Left cardiac atrium (tissue), 4 donors: ENCODE measurements at places on chromosomes 7 and 10. TPM values are rescaled to one million over a fixed set of nuclear protein-coding genes. Genes with fewer than 3 reads are reported as not detected.

DNA sequence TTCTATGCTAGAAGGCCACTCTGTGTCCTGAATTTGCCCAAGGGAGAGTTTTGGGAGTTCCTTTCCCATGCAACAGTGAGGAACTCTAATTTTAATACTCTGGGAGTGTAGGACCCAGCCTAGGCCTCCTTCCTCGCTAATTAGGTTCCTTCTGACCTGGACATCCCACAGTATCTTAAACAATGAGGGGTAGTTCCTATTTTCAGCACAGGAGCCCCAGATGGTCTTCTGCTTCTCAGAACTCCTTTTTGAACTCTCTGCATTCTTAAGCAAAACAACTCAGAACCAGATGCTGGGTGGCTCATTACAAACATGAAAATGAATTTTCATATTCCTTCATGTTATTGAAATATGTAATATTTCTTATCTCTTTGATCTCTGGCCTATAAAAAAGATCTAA lies 116.9 kb downstream of the LRMDA start:
- no peak for DNase-seq

DNA sequence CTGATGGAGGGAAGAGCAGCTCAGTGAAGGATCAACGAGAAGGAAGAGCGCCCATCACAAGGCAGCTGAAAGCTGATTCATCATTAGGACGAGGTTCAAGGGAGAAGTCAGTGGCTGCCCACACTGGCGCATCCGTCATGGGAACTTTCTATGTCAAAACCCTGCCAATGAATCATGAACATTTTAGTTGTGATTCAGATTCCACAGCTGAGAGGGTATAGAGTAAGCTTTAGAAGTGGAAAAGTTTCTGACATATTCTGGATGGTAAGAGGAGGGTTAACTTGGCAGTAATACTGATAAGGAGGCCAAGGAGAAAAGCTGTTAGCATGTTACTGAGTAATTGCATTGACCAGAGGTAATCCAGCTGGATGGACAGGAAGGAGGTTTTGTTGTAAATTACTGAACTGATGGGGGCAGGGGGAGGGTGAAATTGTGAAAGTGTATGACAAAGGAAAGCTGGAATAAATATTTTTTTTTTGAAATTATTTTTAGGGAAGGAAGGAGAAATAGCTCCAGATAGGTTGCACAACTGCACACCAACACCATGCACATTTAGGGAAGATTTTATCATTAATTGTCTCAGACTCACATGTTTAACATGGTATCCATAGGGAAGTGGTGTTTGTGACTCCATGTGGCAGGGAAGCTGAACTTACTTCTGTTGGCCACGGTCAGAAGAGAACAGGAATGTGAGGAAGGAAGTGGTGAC lies 78.3 kb upstream of the NRP1 start:
- peak; percentile 48 for DNase-seq

DNA sequence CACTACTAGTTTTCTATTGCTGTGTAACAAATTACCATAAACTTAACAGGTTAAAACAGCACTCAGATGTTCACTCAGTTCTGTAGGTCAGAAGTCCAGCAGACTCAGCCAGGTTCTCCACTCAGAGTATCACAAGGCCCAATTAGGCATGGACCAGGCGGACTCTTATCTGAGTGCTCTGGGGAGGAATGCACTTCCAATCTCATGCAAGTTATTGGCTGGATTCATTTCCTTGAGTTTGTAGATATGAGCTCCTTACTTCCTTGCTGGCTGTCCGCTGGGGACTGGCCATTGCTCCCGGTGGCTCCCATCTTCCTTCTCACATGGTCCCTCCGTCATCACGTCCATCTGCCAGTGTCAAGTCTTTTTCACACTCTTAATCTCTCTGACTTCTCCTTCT lies 137.0 kb upstream of the PRR15 start:
- DNase-seq, result no peak

The CFAP46 gene
- 1.7 TPM for total RNA-seq

The UTF1 gene
- not detected for total RNA-seq

The SLC18A2 gene
- 0.13 TPM for total RNA-seq
